ENCODE measurements at places on chromosomes 7 and 10.

- DNase-seq: no peak
Observed at GRCh38 chr10:50533296-50533695, 90.5 kb downstream of the SGMS1 start.

- DNase-seq: no peak
Observed at GRCh38 chr10:127102176-127102575, 94.2 kb downstream of the INSYN2A start.

DNA sequence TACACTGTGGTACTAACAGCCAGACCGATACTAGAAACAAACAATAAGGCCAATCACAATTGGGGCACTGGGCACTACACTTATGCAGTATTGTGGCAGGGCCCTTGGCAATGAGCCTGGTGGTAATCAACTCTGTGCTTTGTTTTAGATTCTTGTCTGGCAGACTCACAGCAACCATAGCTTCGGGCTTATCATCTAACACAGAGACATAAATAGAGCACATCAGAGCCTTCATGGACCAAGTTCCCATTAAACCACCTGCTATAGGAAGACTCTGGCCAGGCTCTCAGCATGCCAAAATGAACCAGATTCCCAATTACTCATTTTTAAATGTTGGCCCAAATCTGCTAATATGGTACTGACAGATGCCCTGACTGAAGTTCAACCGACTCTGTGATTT is 218.6 kb downstream of the DGKI start:
- DNase-seq: no peak

DNA sequence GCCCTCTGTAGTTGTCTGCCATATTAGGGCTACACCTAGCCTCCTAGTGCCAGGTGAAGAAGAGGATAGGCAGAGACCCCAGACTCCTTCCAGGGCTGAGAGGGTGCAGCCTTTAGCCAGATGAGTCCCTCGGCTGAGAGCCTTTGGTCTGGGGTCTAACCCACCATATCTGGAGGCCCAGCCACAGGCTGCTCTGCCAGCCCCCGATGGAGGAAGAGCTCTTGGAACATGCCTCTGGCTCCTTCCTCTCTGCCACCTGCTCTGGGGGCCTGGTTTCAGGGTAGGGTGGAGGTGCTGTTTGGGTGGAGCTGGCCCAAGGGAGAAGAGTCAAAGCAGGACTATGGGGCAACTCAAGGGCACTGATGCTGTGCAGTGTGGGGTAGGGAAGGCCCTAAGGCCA is 1.4 kb downstream of the LRRC18 start:
- DNase-seq: no peak

- DNase-seq: no peak
Observed at GRCh38 chr7:28459306-28459705, 47.0 kb downstream of the CREB5 start.

DNA sequence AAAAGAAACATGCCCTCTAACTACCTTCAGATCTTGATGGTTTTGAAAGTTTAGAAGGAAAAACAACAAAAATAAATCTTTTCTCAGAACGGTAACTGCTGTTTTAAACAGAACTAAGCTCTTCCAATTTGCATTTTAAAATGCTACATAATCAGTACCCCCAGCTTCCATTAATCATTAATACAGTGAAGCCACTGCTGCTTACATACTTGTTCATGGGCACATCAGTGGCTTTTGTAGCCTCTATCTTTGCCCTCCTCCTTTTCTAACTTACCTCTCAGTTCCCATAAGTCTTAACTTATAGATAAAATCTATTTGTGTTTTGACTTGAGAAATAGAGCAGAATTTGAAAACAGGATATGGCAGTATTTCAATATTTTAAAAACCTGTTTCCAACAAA is 109.1 kb downstream of the POLL start:
- DNase-seq: no peak

DNA sequence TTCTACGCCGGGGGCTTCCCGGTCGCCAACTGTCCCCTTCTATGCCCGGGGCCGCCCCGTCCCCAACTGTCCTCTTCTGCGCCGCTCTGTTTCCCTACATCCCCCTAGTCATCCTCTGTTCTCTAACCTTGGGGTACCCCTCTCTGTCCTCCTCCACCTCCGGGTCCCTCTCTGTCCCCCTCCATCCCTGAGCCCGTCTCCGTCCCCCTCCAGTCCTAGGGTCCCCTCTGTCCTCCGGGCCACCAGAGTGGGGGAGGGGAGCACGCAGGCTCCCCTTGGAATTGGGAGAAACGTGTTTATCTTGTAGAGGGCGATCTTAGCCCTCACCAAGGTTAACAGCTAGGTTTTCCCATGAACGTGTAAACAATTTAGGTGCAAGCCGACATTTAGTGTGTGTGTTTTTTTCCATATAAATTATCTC is 852 bp upstream of the KLF6 start:
- DNase-seq: no peak

DNA sequence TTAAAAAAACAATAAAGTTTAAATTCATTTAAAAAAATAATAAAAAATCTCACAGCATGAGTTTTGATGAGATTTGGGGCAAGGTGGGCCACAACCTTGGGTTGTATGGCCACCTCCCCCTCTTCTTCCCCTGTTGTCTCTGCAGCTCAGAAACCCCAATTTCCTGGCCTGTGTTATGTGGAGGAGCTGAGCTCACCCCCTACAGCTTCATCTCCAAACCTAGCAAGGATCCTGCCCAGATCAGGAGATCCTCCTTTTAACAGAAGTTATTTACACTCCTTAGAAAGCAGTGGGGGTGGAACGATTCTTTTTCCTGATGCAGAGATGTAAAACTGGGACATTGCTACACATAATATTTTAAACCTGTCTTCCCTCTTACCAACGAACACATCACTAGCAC is 6.9 kb upstream of the SH2D4B start:
- DNase-seq: no peak

DNA sequence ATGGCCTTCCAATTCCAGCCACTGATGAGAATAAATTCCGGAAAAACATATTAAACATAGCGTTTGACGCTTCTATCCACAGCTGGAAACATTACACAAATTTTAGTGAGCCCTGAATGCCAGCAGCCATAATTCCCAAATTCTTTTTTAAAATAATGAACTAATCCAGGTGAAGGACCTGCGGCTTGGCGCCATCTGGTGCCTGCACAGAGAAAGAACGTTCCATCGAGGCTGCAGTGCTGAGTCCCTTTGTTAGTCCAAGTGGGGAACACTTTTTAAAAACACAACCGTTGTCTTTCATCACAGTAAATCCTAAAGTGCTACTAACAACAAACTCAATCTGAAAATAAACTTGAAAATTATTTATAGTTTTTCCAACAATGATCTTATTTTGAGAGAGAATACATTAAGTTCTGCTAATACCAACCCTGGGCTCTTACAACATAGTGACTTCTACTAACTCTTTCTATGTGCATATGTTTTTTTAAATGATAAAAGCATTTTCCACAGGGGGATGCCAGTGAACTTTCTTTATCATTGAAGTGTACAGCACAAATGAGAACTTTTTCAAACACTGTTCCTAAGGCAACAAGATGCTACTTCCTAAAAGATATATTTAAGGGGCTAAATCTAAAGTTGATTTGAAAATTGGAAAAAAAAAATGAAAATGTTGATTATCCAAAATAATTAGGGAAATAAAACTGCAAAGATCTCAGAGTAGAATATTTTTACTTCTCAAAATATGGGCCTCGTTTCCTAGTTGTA is 166.9 kb upstream of the RNF32 start:
- peak; percentile 28 for DNase-seq

- DNase-seq: no peak
Observed at GRCh38 chr7:128076196-128076795, 45.1 kb upstream of the LRRC4 start.

- no peak for DNase-seq
Observed at GRCh38 chr7:129045682-129046081, 9.2 kb downstream of the TNPO3 start.

- DNase-seq: no peak
Observed at GRCh38 chr7:68925241-68925640, 673.0 kb upstream of the AUTS2 start.

DNA sequence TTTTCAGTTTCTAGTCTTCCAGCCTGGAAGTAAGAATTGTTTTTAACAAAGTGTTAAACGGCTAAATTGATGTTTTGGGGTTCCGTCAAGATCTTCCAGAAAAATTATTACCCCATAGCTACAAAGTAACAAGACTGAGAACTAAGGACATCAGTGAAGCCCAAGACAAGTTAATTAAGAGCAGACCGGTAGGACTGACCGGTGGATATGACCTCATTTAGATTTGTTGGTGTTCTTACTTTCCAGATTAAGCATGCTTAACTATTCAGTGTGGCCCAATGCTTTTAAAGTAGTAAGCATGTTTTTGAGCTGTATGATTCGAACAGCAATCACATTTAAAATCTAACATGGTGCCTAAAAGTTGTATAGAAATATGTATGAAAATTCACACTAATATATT is 73.1 kb upstream of the RPA3 start:
- no peak for DNase-seq

DNA sequence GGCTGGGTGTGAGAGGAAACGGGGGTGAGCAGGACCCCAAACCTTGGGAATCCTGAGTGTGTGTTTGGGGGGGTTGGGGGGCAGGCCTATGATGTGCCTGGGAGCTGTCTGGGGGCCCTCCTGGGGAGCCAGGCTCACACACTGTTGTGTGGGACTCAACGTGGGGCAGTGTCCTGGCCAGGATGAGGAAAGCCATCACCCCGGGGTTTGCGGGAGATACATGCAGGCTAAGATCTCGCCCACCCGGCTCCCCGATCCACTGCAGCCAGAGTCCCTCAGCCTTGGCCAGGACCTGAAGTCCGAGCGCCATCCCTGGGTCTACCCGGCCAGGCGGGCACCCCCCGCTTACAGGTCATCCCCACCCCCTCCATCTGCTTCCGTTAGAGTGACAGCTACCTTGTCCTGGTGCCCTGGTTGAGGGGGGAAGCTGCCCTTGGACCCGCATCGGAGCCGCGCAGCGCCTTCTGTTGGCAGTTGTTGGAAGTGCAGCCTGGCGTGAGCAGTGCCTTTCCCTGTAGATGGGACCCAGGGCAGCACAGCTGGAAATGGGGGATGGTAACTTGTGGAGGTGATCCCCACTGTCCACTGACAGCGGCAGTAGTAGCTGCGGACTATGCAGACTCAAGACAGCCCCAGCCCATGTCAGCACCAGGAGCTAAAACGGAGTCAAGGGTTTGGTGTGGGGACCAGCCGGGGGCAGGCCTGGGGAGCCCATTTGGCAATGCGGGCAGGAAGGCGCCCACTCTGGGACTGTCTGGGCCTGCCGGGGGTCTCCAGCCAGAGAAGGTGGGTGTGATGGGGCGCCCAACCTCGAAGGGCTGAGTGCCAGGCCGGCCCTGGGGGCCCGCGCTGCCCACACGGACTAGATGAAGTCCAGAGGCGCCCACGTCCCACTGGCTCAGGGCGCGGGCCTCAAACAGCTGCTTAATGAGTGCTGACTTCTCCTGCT is 885.6 kb upstream of the ZNF722 start:
- DNase-seq: no peak

DNA sequence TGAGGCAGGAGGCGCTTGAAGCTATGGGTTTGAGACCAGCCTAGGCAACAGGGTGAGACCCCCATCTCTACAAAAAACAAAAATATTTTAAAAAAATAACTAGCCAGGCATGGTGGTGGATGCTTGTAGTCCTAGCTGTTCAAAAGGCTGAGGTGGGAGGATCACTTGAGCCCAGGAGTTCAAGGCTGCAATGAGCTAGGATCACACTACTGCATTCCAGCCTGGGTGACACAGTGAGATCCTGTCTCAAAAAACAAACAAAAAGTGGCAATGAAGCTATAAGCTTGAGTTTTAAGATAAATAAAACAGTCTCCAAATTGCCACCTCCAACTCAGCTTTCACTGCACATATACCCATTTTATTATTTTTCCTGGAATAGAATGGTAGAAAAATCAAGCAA is 281.3 kb downstream of the IPMK start:
- DNase-seq: no peak

- DNase-seq: no peak
Observed at GRCh38 chr7:15669443-15670090, 16.9 kb downstream of the MEOX2 start.

- DNase-seq: no peak
Observed at GRCh38 chr10:116470071-116470470, 42.4 kb downstream of the PNLIPRP3 start.

DNA sequence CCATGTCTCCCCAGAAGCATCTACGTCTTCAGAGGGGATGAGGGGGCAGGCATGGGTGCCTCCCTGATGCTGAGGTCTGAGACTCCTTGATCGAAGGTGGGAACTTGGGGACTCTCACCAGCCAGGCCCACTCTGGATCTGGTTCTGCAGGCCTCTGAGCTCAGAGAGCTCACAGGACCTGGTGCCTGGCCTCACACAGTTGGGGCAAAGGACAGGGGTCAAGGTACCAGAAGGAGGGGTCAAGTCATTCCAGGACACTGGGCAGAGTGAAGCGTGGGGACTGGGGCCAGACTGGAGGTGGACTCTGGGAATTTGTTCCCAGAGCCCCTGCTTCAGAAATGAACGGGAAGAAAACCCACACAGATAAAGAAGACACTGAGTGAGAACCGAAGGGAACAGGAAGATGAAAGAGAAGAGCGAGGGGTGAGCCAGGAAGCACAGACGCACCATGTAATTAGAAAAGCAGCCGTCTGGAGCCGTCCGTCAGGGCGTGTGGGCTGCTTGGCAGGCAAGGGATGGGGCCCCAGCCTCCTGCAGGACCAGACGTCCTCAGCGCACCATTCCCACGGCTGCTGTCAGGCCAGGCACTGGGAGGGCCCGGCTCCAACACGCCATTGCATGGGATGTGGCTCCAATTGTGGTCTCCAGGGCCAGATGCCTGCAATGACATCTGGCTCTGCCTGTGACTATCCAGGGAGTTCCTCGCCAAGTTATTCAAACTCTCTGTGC is 47.7 kb downstream of the ZCCHC24 start:
- no peak for DNase-seq

- no peak for DNase-seq
Observed at GRCh38 chr10:118851062-118852035, 96.6 kb upstream of the CACUL1 start.

- no peak for DNase-seq
Observed at GRCh38 chr10:132539431-132539839, 1.8 kb downstream of the INPP5A start.

GRCh38 chr10:35421553-35422178 is 85.4 kb downstream of the CCNY start:
- DNase-seq: peak; percentile 44

GRCh38 chr7:150357270-150357669 is 11.4 kb upstream of the REPIN1 start:
- DNase-seq: no peak

DNA sequence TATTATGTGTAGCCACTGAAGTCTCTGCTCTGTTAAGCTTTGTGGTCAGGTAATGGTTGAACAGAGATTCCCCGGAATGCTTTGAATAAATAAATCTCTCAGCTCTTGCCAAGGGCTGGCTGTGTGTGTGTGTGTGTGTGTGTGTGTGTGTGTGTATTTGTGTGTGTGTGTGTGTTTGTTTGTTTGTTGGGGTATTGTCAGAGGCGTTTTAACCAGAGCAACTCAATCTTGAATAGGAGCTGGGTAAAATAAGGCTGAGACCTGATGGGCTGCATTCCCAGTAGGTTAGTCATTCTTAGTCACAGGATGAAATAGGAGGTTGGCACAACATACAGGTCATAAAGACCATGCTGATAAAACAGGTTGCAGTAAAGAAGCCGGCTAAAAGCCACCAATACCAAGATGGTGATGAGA is 256.2 kb upstream of the CACNA2D1 start:
- DNase-seq: peak; percentile 91

- peak; percentile 37 for DNase-seq
Observed at GRCh38 chr10:59611048-59611447, 98.6 kb downstream of the SLC16A9 start.
